ENCODE measurements at places on chromosomes 3 and 15. TPM values are rescaled to one million over a fixed set of nuclear protein-coding genes. Genes with fewer than 3 reads are reported as not detected.

MUSTN1 gene
- polyA plus RNA-seq, result not detected

PGBD4 gene
- 1.9 TPM for polyA plus RNA-seq

STARD5 gene
- 4.6 TPM for polyA plus RNA-seq

C3orf49 gene
- polyA plus RNA-seq, result 0.42 TPM

C3orf22 gene
- not detected for polyA plus RNA-seq

RAB6B gene
- polyA plus RNA-seq, result 17.0 TPM

PRSS50 gene
- polyA plus RNA-seq, result 1.2 TPM

CLDN16 gene
- polyA plus RNA-seq, result 44.8 TPM

PAQR5 gene
- polyA plus RNA-seq, result 30.9 TPM

SEMA7A gene
- 16.8 TPM for polyA plus RNA-seq

CLDN1 gene
- polyA plus RNA-seq, result 82.6 TPM

NOX5 gene
- polyA plus RNA-seq, result 0.64 TPM

SELENOS gene
- 70.9 TPM for polyA plus RNA-seq

TERB2 gene
- not detected for polyA plus RNA-seq

GOLGA8S gene
- polyA plus RNA-seq, result 0.82 TPM

- DNase-seq, result no peak
Observed at GRCh38 chr15:26620528-26621458, 152.1 kb downstream of the GABRB3 start.

DNA sequence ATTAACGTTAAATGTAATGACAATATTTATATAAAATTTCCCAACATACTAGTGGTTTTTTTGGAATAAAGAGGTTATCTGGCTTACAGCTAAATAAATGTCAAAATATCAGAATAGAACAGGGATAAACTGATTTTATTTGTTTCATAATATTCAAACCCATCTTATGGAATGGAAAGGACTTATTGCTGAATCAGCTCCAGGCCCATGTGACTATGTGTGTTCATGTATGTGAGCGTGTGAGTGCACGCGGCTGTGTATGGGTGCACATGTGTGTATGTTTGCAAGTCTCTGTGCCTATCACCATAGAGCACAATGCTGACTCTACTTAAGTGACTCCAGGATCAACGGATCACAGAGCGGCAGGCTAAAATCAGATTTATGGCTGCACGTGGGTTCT, 392.3 kb upstream of the GRM7 start:
- DNase-seq, result no peak

GRCh38 chr3:153426803-153427202, 264.8 kb downstream of the RAP2B start:
- DNase-seq, result no peak

DNA sequence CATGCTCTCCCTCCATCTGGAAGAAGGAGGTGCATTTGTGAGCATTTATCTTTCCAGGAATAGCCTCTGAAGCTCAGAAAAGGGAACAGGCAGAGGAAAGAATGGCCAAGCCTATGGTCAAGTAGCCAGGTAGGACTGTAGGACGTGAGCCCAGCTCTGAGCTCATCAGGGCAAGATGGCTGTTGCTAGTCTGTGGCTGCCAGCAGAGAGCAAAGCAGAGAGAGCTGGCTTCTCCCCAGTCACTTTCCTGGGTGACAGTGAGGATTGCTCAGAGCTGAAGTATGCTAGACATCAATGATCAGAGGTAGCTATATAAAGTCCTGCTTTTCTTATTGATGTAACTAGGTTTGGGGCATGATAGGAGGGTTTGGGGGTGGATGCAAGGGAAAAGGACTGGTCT, 146.1 kb upstream of the SLC24A5 start:
- DNase-seq, result no peak

GRCh38 chr3:195893516-195893915, 14.8 kb downstream of the TNK2 start:
- no peak for DNase-seq

DNA sequence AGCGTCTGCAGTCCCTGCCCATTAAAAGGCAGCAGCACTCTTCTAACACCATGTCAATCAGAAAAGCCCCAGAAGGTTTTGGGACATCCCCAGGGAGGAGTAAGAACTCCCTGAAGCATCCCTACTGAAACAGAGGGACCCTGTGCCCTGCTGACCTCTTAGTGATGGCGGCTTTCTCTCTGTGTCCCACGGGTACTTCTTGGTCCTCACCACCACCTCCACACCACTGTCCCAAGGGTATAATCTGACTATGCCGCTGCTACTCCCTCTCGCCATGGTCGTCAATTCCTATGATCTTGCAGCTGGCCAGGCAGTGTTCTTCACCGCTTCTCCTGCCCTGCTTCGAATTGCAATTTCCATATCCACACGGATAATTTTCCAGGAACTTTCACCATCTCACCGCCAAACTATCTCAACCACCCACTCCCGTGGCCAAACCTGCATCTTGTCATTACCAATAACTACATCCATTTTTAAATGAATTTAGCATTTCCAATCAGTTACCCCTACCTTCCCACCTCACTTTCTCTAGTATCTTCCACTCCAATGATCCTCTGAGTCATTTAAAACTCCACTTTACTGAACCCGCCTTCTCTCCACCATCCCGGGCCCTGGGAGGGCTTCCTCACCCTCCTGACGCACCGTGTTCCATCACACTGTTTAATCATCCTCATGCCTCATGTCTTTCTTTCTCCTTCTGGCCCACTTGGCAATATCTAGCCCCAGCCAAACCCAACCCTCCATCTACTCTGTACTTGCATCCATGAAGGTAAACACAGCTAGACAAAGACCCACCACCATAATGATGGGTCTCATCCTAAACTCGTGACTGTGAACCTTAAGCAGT, 23.7 kb downstream of the PRR23E start:
- DNase-seq, result no peak

DNA sequence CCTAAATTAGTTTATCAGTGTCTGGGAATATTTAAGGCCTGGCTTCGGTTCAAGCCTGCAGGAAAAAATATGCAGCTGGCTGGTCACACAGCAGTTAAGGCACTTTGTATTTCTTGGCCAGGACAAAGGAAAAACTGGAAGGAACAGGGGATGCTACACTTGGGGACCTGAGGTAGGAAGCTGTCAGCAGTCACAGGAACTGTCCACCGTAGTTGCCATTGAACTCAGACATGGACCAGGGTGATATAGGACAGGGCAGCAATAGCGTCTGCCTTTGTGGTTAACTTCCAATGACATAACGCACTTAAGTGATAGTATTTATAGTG, 49.1 kb downstream of the NR1D2 start:
- no peak for DNase-seq

DNA sequence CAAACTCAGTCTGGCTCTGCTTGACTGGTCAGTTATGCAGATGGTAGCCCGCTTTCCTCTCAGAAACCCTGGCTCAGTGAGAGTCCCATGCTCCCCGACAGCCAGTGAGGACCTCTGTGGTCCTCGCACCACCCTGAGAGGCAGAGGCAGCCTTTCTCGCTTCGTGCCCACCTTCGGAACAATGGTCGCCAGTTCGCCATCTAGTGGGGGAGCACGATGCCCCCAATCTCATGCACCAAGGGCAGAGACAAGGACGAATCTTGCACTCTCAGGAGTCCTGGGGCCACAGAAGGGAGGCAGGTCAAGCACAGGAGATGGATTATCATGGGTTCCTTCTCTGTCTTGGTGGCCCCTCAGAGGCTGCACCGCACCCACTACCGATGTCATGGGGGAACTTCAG, 75.2 kb downstream of the RHCG start:
- DNase-seq, result no peak

DNA sequence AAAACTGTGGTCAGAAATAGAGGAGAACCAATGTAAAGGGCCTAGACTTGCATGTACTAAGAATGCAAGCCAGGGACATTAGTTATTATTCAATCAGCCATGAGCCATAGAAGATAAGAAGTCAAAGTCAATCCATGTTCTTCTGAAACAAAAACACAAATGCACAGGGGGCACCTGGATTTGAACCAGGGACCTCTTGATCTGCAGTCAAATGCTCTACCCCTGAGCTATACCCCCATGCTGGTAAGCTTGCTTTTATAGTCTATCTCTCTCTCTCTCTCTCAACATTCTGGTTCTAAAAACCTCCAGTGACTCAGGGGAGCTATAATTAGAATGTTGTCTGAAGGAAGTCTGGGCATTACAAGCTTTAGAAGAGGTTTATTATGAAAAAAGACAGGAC, 85.6 kb upstream of the ACP3 start:
- DNase-seq, result no peak

- no peak for DNase-seq
Observed at GRCh38 chr3:116318370-116318769, 126.9 kb downstream of the LSAMP start.

- no peak for DNase-seq
Observed at GRCh38 chr15:65666257-65666656, 44.5 kb downstream of the SLC24A1 start.

DNA sequence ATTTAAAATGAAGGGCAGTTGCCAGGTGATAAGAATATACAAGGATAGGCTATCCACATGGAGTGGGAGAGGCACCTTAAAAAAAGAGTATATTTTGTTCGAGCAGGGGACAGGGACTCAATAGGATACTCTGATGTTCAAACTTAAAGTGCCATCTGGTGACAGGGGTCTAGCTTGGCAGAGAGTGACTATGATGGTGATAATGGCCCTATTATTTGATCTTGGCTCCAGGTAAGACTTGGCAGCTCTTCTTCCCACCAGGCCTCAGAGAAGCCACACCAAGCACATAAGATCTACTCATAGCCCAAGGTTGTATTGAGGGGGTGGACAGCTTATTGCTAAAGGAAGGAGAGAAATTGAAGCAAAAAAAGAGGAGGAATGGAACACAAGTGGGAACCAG, 109.0 kb upstream of the MANF start:
- DNase-seq, result no peak

GRCh38 chr15:36598529-36599177, 19.2 kb downstream of the CDIN1 start:
- DNase-seq, result peak; percentile 30

GRCh38 chr3:188834349-188834748, 337.4 kb upstream of the TPRG1 start:
- DNase-seq, result no peak

GRCh38 chr3:27613846-27614500, 108.2 kb downstream of the EOMES start:
- DNase-seq, result no peak

- no peak for DNase-seq
Observed at GRCh38 chr15:35757765-35758164, 211.8 kb upstream of the DPH6 start.

DNA sequence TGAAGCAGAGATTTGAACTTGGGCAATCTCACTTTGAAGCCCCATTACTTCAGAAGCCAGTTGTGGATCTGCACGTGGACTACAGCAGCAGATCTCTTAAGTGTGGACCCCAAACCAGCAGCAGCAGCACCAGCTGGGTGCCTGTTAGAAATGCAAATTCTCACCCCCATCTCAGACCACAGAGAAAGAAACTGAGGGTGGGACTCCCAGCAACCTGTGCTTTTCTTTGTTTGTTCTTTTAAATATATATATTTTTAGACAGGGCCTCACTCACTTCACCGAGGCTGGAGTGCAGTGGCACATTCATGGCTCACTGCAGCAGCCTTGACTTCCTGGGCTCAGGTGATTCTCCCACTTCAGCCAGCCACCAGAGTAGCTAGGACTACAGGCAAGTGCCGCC, 53.2 kb downstream of the SLTM start:
- no peak for DNase-seq

DNA sequence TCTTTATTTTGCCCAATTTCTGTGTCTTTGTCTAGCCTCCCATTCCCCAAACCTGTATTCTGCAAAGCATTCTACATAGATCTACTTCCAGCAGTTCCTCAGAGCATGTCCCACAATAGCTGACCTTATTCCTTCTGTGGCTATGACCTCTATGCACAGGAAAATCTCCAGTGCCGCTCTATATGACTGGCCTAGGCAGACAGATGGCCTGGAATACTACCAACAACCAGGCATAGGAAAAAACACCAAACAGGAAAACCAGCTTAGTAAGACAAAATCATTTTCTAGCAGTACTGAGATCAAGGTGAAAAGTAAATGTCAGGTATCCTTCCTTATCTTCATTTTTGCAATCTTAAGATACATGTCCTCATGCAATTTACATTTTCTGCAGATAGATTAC, 1115.0 kb downstream of the IGSF11 start:
- no peak for DNase-seq

- no peak for DNase-seq
Observed at GRCh38 chr3:148914936-148915690, 50.0 kb downstream of the CPA3 start.

DNA sequence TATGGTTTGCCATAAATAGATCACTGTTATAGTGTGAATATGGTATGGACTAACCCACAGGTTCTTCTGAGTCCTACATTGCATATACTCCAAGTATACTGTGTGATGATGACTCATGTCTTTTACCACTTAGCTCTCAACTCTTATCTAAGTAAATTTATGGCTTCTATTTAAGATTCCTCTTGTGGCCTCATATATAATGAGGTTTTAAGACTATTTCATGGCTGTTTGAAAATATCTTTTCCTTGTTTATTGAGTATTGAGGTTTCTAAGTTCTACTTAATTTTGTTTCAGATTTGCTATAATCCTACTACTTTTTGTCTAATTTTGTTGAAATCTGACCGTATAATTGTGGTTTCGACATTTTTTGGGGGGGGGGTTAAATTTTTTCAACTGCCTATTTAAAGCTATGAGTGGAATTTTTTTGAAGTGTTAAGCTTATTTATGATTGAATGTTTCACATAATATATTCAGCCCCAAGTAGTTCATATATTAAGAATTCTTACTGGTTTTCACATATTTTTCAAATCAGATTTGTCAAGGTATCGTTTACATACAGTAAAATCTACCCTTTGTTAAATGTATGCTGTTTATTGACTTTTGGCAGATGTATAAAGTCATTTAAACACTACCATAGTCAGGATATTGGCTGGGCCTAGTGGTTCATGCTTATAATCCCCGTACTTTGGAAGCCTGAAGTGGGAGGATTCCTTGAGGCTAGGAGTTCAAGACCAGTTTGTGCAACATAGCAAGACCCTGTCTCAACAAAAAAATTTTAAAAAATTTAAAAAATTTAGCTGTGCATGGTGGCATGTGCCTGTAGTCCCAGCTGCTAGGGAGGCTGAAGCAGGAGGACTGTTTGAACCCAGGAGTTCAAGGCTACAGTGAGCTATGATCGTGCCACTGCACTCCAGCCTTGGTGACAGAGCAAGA, 11.7 kb downstream of the SLC25A36 start:
- no peak for DNase-seq

- DNase-seq, result no peak
Observed at GRCh38 chr15:98889930-98890695, 117.5 kb downstream of the PGPEP1L start.

DNA sequence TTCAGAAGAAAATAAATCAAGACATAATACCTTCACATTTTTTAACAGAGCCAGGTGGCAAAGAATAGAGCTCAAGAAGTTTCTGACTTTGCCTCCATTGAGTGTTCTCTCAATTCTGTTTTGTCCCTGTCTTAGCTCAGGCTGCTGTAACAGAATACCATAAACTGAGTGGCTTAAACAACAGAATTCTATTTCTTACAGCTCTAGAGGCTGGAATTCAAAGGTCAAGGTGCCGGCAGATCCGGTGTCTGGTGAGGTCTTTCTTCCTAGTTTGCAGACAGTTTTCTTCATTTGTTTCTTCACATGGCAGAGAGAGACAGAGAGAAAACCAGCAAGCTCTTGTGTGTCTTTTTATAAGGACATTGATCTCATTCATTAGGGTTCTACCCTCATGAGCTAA, 25.6 kb downstream of the IQCH start:
- no peak for DNase-seq

- no peak for DNase-seq
Observed at GRCh38 chr3:44942202-44942921, 33.6 kb downstream of the ZDHHC3 start.

- no peak for DNase-seq
Observed at GRCh38 chr15:47035475-47036406, 681.6 kb upstream of the SEMA6D start.

Measured in left renal pelvis (tissue), 4 donors.